Amygdala (tissue), 56 donors: ENCODE measurements at places on chromosomes 7 and 10.

- no peak for DNase-seq
Observed at GRCh38 chr7:139582130-139582650, 58.7 kb downstream of the CLEC2L start.

GRCh38 chr7:115844857-115845256, 185.7 kb downstream of the TFEC start:
- DNase-seq, result no peak

GRCh38 chr7:148148456-148148855, 442.1 kb upstream of the C7orf33 start:
- no peak for DNase-seq

- DNase-seq, result no peak
Observed at GRCh38 chr7:114107522-114107921, 188.7 kb upstream of the PPP1R3A start.

GRCh38 chr10:110413903-110414547, 83.7 kb upstream of the DUSP5 start:
- no peak for DNase-seq

DNA sequence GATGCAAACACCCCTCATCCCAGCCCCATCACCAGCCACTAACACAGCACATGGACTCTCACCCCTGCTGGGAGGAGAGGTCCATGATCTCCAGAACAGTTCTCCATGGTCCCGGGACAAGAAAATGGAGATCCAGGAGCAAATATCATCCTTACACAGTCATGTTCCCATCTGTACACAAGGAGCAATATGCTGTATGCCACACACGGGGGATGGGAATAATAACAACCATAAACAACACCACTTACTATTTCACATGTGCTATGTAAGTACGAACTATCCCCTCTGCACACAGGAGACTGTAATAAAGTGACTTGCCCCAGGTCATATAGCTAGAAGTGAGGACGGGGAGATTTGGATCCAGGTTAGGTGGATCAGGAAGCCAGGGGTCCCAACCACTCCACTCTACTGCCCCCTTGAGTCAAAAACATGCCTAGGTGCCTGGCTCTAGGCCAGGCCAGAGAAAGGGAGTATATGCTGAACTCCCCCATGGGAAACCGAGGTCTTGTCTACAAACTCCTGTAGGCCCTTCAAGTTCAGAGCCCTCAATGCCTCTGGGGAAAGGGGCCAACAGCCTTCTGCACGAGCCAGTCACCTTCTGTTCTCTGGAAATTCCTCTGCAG, 34.1 kb downstream of the LRRC20 start:
- no peak for DNase-seq

GRCh38 chr7:101554584-101555268, 74.4 kb downstream of the MYL10 start:
- no peak for DNase-seq

DNA sequence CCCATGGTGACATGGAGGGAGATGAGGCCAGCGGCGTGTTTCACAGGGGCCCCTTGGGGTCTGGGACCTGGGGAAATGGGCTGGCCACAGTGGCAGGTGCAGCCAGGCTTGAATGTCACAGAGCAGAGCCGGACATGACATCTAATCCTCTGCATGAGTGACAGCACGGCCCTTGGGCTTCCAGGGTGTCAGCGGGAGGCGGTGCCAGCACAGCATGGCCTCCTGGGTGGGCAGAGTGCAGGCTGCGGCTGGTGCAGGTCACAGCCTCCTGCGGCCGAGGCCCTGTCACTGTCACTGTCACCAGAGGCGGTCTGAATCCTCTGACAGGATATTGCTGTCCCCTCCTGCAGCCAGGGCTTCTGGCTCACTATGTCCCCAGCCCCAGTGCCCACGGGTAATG, 18.2 kb downstream of the BHLHA15 start:
- no peak for DNase-seq

DNA sequence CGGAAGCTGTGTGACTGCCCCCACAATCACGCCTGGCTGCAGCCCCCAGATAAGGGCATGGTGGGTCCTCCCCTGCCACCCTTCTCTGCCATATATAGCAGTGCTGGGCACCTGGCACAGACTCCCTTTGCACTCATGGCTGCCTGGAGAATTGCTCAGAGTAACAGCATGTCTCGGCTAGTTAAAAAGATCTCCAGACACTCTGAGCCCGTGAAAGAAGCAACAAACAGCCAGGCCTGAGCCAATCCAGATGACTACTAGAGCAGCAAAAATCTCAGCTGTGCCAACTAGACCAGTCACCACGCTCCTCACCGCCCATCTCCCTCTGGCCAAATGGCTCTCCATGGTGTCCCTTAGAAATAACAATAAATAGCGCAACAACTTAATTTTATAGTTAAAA, 71.3 kb downstream of the PARD3 start:
- DNase-seq, result peak; percentile 9

- no peak for DNase-seq
Observed at GRCh38 chr10:79047584-79047874, 21.2 kb upstream of the ZMIZ1 start.

DNA sequence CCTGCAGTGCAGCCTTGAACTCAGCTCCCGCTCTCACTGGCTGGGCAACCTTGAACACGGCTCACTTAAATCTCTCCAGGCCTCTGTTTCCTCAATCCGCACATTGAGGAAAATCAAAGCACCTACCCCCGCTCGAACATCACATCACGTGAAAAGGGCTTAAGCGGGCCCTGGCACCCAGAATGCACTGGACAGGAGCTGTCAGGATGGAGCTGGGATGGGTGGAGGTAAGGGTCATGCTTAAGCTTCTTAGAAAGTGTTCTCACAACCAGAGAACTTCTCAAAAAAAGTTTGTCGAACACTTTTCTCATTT, 55.7 kb upstream of the MGMT start:
- no peak for DNase-seq

DNA sequence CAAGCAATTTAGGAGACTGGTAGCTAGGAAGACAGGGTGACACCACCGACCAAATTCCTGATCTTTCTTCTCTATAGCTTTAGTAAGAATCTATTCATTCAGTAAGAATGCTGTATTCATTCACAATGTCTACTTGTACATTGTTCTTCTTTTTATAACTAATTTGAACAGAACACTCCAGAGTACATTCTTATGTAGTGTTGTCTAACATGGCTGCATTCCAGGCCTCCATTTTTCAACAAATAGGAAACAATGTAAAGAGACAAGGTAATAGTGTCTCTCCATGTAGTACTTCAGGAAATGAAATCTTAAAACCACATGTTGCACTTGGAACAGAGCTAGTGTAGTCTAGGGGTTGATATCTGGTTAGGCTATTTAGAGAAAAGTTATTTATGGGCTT, 1.8 kb downstream of the VCL start:
- DNase-seq, result no peak

GRCh38 chr7:44625526-44626471, 19.4 kb downstream of the OGDH start:
- DNase-seq, result no peak

- DNase-seq, result no peak
Observed at GRCh38 chr10:78435484-78436221, 402.0 kb downstream of the RPS24 start.

- DNase-seq, result no peak
Observed at GRCh38 chr10:97708976-97709946, 4.3 kb upstream of the MARVELD1 start.

GRCh38 chr7:127587663-127588018, 570 bp upstream of the ARF5 start:
- DNase-seq, result no peak

GRCh38 chr10:91617072-91617609, 15.7 kb downstream of the PPP1R3C start:
- DNase-seq, result no peak

- no peak for DNase-seq
Observed at GRCh38 chr10:70729763-70730357, 55.3 kb downstream of the TBATA start.

- DNase-seq, result no peak
Observed at GRCh38 chr10:110167149-110167548, 40.3 kb upstream of the MXI1 start.
